ENCODE measurements at places on chromosomes 2 and 18. TPM values are rescaled to one million over a fixed set of nuclear protein-coding genes. Genes with fewer than 3 reads are reported as not detected.

Gene CABLES1
- polyA plus RNA-seq, result 0.12 TPM

Gene EFHD1
- polyA plus RNA-seq, result not detected

Gene CD8B
- 0.31 TPM for polyA plus RNA-seq

Gene C2orf80
- polyA plus RNA-seq, result not detected

- no peak for DNase-seq
Observed at GRCh38 chr18:77165503-77166188, 33.1 kb upstream of the MBP start.
